ENCODE measurements at places on chromosomes 2 and 18.

GRCh38 chr2:232875256-232876121 lies 5.4 kb downstream of the SNORC start:
- DNase-seq, result no peak

GRCh38 chr2:169767243-169767888 lies 31.3 kb upstream of the SSB start:
- peak; percentile 32 for DNase-seq

GRCh38 chr2:66127656-66128055 lies 307.3 kb upstream of the MEIS1 start:
- no peak for DNase-seq

DNA sequence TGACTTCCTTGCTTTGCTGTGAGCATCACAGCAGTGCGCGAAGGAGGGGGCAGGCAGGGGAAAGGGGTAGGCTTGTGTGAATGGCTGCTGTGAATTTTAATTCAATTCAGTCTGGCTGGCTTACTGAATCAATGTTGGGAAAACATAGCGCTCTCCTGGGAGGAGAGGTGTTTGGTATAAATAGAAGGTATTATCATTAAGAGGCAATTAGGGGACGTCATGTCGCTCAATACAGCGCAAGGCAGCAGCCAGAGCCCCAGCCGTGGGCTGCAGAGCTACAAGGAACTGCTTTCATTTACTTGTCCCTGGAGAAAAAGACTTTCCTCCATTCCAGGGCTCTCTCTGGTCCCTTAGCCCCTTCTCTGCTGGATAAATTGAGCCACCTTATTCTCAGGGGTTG lies 181.4 kb upstream of the MSH6 start:
- DNase-seq, result no peak

DNA sequence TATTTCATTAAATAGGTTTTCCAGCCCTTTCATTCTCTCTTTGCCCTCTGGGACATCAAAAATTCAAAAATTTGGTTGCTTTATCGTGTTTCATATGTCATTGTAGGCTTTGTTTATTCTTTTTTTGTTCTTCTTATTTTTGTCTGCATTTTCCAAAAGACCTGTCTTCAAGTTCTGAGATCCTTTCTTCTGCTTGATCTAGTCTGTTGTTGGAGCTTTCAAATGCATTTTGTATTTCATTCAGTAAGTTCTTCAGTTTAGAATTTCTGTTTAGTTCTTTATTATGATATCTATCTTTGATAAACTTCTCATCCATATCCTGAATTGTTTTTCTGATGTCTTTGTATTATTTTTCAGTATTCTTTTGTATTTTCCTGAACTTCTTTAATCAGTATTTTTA lies 123.6 kb downstream of the XRCC5 start:
- DNase-seq, result no peak

- DNase-seq, result no peak
These were observed 1.7 kb downstream of the EGR4 start for GRCh38 chr2:73291461-73292315.

GRCh38 chr18:67159662-67160061 lies 356.9 kb downstream of the DSEL start:
- no peak for DNase-seq

DNA sequence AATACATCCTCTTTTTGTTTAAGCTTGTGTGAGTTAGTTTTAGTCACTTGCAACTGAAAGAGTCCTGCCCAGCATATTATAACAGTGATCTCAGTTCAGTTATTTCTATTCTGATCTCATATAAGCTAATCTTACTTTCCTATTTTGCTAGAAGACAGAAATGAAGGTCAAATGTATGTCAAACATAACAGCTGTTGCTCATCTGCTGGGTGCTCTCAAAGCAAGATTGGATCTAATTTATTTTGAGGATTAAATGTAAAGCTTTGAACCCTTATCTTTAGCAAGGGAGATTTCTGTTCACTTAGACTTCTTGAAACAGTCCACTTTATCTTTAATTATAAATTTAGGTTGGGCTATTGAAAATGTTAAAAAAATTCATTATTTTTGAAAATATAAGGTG lies 31.2 kb downstream of the CRYGD start:
- DNase-seq, result no peak

DNA sequence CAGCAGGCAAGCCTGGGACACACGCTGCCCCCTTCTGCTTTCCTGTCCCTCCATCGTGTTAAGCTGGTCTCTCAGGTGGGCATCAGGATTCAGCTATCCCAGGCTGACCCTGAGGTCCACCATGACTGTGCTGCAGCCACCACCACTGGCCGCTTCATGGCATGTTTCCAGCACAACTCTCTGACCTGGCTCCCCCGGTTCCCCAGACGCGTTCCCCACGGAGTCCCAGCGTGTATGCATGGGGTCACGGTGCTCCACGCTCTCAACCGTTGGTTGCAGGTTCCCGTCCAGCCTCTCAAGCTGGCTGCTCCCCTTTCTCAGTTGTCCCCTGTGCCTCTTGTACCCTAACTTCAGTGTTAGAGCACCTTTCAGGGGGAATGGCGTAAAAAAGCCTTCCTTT lies 20.3 kb downstream of the HPCAL1 start:
- no peak for DNase-seq

DNA sequence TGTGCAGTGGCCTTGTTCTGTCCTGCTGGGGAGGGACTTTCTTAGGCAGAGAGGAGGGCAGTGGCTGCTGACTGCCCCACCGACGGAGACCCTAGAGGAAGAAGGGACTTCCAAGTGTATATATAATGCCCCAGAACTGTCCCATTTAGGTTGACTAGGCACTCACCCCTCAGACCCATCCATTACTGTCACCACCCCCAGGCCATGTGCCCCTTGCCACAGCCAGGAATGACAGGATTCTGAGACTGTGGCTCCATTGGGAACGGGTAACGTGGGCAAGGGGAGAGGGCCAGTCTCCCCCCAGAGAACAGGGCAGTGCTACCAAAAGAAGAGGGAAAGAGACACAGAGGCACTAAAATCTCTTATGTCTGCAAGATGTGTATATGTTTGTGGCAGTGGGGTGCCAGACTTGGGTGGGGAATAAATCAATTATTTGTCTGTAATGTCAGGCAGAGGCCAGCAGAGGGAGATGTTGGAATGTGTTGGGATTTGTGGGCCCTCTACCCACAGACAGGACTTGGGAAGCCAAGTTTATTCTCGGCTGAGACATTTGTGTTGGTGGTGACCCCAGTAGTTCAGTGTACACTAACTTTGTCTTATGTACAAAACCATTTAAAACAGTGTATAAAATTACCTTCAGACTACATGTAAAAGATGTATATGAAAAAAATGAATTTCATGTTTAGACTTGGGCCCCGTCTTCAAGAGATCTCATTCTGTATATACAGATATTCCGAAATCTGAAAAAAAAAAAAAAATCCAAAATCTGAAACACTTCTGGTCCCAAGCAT lies 24.0 kb upstream of the TMEM37 start:
- peak; percentile 48 for DNase-seq

DNA sequence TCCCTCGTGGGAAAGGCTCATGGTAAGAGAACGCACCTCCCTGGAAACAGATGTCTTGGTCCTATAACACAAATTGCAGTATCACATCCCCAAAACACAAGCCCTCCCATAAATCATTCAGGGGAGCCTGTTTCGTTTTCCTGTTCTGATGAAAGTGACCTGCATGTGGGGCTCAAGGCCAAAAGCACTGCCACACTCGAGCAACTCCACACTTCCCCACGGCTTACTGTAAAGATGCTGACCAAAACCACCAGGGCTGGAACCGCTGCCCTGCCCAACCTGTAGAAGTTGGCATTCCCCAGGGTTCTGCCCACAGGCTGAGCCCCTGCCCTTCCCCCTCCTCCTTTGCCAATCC lies 139.7 kb downstream of the BCL11A start:
- DNase-seq, result no peak
